ENCODE measurements at places on chromosomes 1 and 21. TPM values are rescaled to one million over a fixed set of nuclear protein-coding genes. Genes with fewer than 3 reads are reported as not detected.

Gene TIMM17A
- 62.8 TPM for total RNA-seq

GRCh38 chr1:214550013-214550856 lies 1.2 kb downstream of the PTPN14 start:
- peak; percentile 58 for DNase-seq

DNA sequence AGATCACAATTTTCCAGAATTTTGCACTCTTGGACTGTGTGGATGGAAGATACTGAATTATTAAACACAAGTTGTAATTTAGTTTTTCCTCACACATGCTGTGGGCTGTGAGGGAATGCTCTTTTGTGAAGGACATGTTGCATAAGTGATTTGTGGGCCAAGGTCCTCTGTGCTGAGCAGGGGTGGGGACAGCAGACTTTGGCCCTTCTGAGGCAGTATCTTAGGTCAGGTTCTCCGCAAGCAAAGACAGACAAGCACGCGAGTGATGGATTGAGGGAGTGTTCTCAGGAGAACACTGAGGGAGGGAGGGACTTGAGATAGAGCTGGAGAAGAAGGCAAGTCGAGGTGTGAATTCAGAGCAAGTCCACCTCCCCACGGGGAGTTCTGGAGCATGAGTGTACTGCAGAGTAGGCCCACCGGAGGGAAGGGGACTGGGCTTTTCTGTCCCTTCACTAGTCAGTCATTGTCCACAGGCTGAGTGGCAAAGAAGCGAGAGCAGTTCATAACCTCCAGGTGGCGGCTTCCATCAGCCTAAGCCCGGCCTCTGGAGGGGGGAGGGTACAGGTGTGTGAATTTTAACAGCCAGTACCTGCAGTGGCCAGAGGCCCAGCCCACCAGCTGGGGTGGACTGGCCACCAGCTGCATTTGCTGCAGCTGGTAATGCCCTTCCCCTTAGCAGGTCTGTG lies 19.1 kb upstream of the CD101 start:
- no peak for DNase-seq

- no peak for DNase-seq
These were observed 244.1 kb upstream of the MAP1LC3C start for GRCh38 chr1:242242983-242243382.

DNA sequence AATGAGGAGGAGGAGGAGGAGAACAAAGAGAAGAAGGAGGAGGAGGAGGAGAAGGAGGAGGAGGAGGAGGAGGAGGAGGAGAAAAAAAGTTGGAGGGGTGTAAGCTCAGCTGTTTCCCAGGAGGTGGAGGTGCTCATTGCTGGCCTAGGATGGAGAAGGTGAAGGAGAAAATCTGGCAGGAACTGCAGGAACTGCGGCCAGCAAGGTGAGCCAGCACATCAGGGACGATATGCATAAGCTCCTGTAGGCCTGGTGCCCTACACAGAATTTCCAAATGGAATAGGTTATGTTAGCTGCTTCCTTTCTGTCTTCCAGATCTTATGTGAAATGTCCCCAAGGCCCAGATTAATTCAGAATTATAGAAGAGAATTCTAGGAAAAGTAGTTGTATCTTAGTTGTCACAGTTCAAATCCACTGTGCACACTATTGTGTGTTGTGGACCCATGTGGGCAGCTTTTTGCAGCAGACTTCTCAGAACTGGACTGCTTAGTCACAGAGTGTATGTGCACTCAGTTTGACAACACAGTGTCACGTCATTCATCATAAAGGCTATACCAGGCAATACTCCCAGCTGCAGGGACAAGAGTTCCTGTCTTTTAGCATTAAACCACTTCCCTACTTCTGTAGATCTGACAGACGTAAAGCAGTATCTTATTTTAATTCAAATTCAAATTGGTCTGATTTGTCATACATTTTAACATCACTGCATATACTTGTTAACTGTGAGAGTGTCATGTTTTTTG lies 303.7 kb downstream of the HLX start:
- no peak for DNase-seq

DNA sequence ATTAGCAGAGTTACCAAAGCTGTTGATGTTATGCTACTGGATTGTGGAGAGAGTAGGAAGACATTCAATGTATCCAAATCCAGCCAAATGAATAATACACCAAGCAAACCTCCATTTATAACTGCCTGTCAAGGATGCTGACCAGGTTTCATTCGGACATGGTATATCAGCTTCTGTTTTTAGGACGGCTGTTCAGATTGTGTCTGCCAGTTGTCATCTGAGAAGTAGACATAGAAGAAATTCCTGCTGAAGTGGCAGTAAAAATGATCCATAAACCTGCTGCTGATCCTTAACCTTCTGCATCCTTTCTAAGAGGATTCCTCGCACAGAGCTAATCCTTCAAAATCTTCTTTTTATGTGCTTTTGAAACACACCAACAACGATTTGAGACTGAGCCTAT lies 663.6 kb upstream of the PLXNA2 start:
- no peak for DNase-seq

DNA sequence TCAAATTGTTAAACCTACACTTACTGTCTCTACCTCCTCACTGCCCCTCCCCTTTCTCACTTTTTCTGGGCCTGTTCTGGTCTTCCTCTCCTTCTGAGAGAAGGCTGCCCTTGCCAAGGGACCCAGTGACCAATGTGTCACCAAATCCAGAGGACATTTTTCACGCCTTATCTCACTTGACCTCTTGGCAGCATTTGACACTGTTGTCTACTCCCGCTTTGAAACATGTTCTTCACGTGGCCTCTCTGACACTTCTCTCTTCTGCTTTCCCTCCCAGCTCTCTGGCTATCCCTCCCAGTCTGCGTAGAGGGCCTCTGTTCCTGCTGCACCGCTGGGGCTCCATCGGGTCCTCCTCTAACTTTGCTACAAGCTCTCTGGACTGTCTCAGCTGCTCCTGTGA lies 25.3 kb downstream of the KCNQ4 start:
- DNase-seq = no peak

DNA sequence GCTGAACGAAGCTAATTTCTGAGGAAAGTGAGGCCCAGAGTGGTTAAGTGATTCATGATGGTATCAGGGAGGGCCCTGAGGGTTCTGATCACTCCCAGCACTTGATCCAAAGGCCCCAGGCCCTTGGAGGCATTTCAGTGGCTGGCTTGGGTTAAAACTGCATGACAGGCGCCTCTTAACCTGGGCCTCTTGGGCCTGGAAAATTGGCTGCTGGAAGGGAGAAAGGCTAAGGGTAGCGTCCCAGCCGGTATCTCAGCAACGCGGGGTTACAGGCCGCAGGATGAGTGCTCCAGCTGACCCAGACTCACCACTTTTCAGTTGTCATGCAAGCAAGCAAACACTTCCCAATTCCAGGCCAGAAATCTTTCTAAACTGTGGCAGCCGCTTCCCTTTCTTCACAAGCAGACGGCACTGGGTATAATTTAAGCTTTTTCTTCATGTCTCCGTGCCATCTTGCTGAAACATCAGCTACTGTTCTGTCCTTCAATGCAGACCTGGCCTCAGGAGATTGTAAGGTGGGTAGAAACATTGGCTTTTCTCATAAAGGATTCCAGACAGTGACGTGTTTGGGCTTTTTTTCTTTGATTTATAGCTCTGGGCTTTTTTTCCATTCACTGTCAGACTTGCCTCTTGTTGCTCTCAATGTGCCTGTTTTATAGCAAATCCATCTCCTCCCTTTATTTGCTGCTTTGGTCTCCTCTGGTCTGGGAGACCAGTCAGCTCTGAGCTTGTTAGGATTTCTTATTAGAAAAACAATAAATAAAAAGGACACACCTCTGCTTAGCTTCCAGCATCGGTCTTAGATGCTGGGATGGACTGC lies 229.1 kb downstream of the KCNJ6 start:
- DNase-seq = no peak

Gene KIRREL1
- total RNA-seq = 78.8 TPM

Gene POFUT2
- 25.5 TPM for total RNA-seq

- DNase-seq = peak; percentile 66
These were observed 48.1 kb downstream of the ELAPOR1 start for GRCh38 chr1:109161858-109162606.

- DNase-seq = peak; percentile 32
These were observed 3.6 kb downstream of the C1orf232 start for GRCh38 chr1:26164861-26165842.

- DNase-seq = no peak
These were observed 23.5 kb downstream of the PALMD start for GRCh38 chr1:99669376-99669775.

GRCh38 chr1:238264951-238265350 lies 374.2 kb upstream of the ZP4 start:
- DNase-seq = peak; percentile 18

Gene LYPD8
- total RNA-seq = not detected

GRCh38 chr1:162008799-162009198 lies 14.9 kb downstream of the OLFML2B start:
- DNase-seq = no peak

GRCh38 chr1:27408151-27408550 lies 15.7 kb downstream of the GPR3 start:
- peak; percentile 80 for DNase-seq

- peak; percentile 42 for DNase-seq
These were observed 67.9 kb upstream of the ZNF326 start for GRCh38 chr1:89927049-89927448.

- DNase-seq = no peak
These were observed 10.4 kb upstream of the PTPRF start for GRCh38 chr1:43520100-43520778.

Gene CELF3
- not detected for total RNA-seq

DNA sequence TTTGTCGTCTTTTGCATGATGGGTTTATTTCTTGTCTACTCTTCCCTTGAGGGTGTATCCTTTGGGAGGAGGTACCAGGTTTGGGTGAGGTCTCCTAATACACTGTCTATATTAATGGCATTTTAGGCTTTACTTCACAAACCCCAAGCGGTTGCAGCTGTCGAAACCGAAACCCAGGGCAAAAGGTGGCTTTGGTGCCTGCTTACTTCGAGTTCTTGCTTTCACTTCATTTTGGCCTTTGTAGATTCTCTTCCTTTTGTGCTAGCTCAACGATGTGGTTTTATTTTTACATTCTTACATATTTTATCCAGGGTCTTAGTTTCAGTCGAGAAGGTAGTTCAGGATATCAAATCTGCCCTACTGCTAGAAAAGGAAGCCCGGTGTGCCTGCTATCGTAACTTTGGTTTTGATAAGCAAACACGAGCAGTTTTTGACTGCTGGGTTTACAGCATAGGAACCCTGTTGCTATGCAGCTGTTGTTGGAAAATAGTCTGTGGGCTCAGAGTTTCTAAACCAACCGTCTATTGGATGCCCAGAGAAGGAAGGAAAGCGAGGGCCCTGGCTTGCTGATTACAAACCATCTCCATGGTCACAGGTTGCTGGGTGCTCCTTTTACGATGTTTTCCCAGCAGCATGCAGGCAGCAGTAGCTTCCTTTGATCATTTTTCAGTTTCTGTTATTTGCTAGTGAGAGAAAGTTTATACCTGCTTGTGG lies 9.8 kb upstream of the TSPAN2 start:
- DNase-seq = peak; percentile 88

Gene NBPF6
- total RNA-seq = not detected

DNA sequence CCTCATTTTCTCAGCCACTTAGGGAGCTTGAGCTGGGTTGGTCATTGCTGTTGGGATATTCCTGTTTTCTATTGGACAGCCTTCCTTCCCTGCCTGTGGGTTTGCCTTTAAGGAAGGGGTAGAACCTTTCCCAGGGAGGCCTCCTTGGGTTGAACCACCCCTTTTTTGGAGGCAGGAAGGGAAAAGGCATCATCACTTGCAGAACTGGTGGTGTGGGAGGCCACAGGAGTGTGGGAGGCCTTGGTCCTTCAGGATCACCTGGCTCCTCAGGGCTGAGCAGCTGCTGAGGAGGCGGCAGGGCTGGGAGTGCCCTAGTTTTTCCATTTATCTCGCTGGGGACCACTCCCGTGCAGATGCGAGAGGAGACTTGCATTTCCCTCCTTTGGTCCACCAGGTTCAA lies 667 bp upstream of the CYB561D1 start:
- no peak for DNase-seq

DNA sequence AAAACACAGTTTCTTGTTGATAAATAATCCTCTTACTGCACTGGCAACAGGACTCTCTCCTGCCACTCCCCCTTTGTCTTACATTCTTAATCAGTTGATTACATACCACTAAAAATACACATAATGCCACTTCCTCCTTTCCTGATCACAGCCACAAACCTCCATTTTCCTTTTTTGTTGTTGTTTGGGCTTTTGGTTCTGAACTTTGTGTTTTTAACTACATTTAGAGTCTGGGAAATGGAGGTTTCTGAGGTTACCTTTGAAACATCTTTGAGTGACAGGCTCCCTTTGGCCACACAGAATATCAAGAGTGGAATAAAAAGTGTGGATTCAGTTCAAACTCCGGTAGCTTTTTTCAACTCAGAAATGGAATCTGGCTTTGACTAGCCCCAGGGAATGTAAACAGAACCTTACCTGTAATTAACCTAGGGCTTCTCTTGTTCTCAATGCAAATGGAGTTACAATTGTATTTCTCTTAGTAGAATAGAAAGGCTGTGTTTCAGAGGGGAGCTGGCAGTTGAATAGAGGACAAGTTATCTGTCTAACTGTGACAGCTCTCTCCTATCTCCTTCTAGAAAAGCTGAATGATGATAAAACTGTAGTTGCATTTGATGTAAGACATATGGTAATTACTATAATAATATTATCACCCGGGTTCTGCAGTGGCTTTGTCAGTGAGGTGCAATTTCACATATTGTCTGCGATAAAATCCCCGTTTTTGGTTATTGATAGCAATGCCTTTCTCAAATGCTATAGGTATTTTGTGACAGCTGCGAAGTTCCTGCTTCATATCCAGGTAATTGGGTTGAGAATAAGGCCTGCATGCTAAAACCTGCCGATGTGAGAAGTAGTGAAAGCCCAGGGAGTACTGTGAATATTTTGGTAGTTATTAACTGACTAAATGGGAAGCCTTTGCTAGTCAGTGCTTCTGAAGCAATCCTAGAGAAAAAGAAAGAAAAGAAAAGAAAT lies 66.9 kb downstream of the ST6GALNAC5 start:
- DNase-seq = no peak

Gene NPPA
- total RNA-seq = not detected

Gene SHISAL2A
- total RNA-seq = not detected

DNA sequence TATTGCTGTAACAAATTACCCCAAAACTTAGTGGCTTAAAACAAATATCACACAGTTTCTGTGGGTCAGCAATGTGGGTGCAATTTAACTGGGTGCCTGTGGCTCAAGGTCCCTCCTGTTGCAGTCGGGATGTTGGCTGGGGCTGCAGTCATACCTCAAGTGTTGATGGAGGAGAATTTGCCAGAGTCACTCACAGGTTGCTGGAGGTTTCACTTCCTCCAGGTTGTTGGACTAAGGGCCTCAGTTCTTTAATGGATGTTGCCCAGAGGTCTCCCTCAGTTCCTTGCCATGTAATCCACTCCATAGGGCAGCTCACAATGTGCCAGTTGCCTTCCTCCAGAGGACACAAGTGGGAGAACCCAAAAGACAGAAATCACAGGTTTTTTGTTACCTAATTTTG lies 2.5 kb upstream of the TAF13 start:
- DNase-seq = no peak

Gene HOOK1
- total RNA-seq = 0.11 TPM

Gene EYA3
- total RNA-seq = 14.3 TPM

Gene C8A
- not detected for total RNA-seq

Gene LRRIQ3
- total RNA-seq = 1.8 TPM

Gene LAX1
- not detected for total RNA-seq

Gene SPRR2F
- not detected for total RNA-seq

Data from LHCN-M2 (cell line).